ENCODE measurements at places on chromosomes 12 and 14.

- H3K36me3 ChIP-seq, result no peaks in the 10 kb centered on the region
- H3K27ac ChIP-seq, result no peak overlapping the region
- no peak overlapping the region for H3K4me3 ChIP-seq
- no peak for DNase-seq
- peaks cover 2% of the 10 kb centered on the region for H3K27me3 ChIP-seq
Measured at GRCh38 chr12:13835652-13836051, 145.8 kb downstream of the GRIN2B start.

GRCh38 chr14:94177806-94178205, 3.7 kb downstream of the PPP4R4 start:
- no peak overlapping the region for H3K4me3 ChIP-seq
- no peaks in the 10 kb centered on the region for H3K36me3 ChIP-seq
- H3K27me3 ChIP-seq, result peaks cover 20% of the 10 kb centered on the region
- DNase-seq, result no peak

DNA sequence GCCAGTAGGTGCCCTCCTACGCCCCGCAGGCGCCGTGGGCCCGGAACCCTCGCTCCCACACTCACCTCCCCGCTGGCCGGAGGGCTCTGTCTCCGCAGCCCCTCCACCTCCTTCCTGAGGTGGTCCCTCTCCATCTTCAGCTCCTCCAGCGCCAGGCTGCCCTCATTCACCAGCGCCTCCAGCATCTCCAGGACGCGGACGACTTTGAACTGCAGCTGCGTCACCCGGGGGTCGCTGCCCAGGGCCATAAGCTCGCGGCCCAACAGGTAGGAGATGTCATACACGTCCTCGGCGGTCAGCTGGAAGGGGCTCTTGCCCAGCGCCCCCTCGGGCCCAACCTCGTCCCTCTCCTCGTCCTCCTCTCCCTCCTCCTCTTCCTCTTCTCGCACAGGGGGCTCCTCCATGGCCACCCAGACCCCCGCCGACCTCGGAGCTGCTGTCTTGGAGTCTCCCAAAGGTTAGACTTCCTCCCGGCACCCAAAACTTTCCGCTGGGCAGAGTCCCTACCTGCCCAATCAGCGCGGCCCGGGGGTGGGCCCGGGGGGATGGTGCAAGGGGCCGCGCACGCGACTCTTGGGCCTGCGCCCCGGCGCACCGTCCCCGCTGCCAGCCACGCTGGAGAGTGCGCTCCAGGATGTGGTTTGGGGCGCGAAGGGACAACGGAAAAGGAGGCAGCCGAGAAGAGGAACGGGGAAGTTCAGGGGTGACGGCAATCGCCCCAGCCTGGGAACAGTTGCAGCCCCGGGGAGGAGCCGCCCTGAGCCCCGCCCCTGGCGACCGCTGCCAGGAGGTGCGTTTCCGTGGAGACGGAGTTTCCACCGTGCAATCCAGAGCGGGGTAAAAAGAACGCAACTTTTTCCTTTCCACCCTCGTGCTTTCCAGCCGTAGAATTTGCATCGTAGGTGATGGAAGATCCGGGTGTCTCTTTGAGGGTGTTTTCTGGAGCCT, at the start of gene RILPL2:
Gene RILPL2, minus strand, starts transcription at position 668 of the 948 bp plus-strand sequence. Its CDS starts 264 bp downstream, at position 404.
- peak within 1 kb of the TSS; percentile 94 for H3K27ac ChIP-seq
- peak within 1 kb of the TSS; percentile 69 for H3K4me3 ChIP-seq
- H3K27me3 ChIP-seq, result no peaks in the 10 kb centered on the region
- DNase-seq, result peak; percentile 95

DNA sequence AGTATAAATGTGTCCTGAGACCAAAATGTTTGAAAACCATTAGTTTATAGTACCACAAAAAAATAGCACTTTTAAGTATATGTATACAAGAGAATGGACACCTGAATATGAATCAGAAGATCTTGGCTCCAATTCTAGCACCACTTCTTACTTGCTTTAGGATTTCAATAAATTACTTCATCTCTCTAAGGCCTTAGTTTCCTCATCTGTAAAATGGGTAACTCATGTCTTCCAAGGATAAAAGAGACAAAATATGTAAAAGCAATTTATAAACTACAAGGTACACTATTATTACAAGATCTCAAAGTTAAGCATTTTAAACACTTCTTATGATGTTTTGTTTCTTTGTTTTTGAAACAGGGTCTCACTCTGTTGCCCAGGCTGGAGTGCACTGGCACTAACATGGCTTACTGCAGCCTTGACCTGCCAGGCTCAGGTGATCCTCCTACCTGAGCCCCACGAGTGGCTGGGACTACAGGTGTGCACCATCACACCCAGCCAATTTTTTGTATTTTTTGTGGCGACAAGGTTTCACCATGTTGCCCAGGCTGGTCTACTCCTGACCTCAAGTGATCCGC, 9.4 kb downstream of the DUSP16 start:
- no peak overlapping the region for H3K4me3 ChIP-seq
- no peaks in the 10 kb centered on the region for H3K27me3 ChIP-seq
- no peak overlapping the region for H3K27ac ChIP-seq
- no peaks in the 10 kb centered on the region for H3K36me3 ChIP-seq

- peaks cover 22% of the 10 kb centered on the region for H3K4me1 ChIP-seq
- peak; percentile 40 for DNase-seq
- H3K27me3 ChIP-seq, result peaks cover 2% of the 10 kb centered on the region
- no peaks in the 10 kb centered on the region for H3K36me3 ChIP-seq
- H3K4me3 ChIP-seq, result no peak overlapping the region
Measured at GRCh38 chr14:23577710-23578392, 739 bp downstream of the JPH4 start.

- no peaks in the 10 kb centered on the region for H3K4me1 ChIP-seq
- DNase-seq, result no peak
Measured at GRCh38 chr14:70742316-70742715, 67.0 kb downstream of the MAP3K9 start.

DNA sequence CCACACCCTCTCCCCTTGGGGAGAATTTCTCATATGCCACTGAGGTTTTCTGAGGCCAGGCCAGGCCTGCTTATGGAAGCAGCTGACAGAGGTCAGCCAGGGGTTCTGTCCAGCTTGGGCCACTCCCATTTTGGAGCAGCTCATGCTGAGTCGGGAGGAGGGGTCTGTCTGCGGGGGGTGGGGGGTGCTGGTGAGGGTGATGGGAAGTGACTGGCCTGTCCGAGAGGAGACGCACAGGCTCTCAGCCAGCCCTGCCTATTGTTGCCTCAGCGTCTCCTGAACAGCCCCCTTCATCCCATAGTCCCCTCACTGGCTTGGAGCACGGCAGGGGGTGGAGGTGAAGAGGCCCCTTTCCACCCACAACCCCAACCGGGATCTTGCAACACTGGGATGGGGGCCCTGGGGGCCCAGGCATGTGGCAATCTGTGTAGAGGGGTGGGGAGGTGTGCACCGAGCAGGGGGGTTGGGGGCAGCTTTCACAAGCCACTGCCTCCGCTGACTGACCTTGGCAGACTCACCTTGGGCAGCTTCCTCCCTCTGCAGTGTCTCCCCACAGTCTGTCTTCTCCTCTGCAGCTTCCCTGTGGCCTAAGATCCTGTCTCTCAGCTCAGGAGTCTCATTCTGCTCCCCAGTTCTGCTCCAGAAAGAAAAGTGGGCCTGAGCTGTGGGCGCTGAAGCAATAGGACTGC, 5.5 kb downstream of the CEBPE start:
- no peaks in the 10 kb centered on the region for H3K36me3 ChIP-seq
- H3K4me1 ChIP-seq, result peaks cover 15% of the 10 kb centered on the region
- H3K27me3 ChIP-seq, result no peaks in the 10 kb centered on the region
- no peak overlapping the region for H3K27ac ChIP-seq
- DNase-seq, result no peak

DNA sequence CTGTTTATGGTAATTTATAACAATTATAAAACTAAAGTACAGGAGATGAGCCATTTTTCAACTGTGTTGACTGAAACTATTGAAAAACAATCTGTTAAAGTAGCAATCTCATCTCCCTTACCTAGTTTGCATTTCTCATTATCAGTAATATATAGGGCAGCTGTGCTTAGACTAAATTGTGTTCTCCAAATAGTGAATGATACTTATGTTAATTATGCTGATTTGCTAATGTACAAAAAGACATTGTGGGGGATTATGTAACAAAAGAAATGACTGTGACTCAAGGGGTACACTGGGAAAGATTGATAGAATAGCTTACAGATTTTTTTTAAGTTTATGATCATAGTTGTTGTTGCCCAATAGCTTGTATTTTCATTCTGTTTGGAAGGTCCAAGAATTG, 207.7 kb downstream of the FUT8 start:
- no peaks in the 10 kb centered on the region for H3K36me3 ChIP-seq
- no peaks in the 10 kb centered on the region for H3K27me3 ChIP-seq
- H3K4me3 ChIP-seq, result no peak overlapping the region
- DNase-seq, result no peak
- H3K4me1 ChIP-seq, result no peaks in the 10 kb centered on the region
- no peak overlapping the region for H3K27ac ChIP-seq

GRCh38 chr12:69173368-69173767, 66.0 kb upstream of the CPSF6 start:
- no peak overlapping the region for H3K4me3 ChIP-seq
- H3K27me3 ChIP-seq, result no peaks in the 10 kb centered on the region
- H3K4me1 ChIP-seq, result no peaks in the 10 kb centered on the region
- DNase-seq, result no peak
- no peaks in the 10 kb centered on the region for H3K36me3 ChIP-seq

- H3K4me1 ChIP-seq, result peaks cover 52% of the 10 kb centered on the region
- H3K36me3 ChIP-seq, result peaks cover 5% of the 10 kb centered on the region
- no peaks in the 10 kb centered on the region for H3K27me3 ChIP-seq
- no peak overlapping the region for H3K4me3 ChIP-seq
Measured at GRCh38 chr14:100076133-100076532, 10.9 kb downstream of the EVL start.

GRCh38 chr14:83556746-83557453, 1973.0 kb upstream of the FLRT2 start:
- H3K27me3 ChIP-seq, result no peaks in the 10 kb centered on the region
- no peak overlapping the region for H3K27ac ChIP-seq
- no peak overlapping the region for H3K4me3 ChIP-seq

DNA sequence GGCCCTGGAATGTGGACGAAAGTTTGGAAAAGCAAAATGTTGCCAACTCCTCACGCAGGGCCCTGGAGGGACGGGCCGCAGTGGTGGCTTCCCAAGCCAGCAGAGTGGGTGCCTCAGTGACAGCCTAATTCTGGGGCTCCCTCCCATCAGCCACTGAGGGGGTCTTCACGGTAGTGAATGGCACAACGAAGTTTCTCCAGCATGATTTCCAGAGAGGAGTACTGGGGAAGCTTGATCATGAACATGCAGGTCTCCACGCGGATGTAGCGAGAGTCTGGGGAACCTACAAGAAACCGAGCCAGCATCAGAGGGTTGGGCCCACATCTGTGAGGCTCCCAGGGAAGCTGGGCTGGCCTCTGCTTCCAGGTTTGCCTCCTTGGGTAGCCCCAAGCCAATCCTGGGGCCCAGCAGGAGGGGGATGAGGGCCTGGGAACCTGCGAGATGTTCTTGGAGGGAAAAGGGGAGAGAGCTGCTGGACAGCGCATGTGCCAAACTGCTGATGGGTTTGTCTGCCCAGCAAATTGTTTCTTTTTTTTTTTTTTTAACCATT, 37.0 kb downstream of the TRAFD1 start:
- no peak for DNase-seq
- peaks cover 70% of the 10 kb centered on the region for H3K36me3 ChIP-seq
- no peaks in the 10 kb centered on the region for H3K4me1 ChIP-seq

DNA sequence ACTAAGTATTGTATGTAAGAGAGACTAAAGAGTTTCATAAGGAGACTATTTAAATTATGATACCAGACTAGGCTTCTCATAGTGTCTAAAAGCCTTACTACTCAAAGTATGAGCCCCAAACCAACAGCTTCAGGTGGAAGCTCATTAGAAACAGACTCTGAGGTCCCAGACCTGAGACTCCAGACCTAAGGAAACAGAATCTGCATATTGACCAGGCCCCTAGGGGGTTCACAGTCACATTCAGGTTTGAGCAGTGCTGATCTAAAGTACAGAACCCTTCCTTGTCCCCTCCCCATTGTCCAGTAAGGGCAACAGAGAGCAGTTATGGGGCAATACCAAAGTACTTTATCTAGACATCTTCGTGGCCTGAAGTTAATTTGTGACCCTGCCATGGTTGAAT, 87.7 kb downstream of the SSPN start:
- no peaks in the 10 kb centered on the region for H3K36me3 ChIP-seq
- no peak overlapping the region for H3K27ac ChIP-seq
- DNase-seq, result no peak
- no peaks in the 10 kb centered on the region for H3K4me1 ChIP-seq
- H3K4me3 ChIP-seq, result no peak overlapping the region

- H3K4me3 ChIP-seq, result no peak overlapping the region
- no peak overlapping the region for H3K27ac ChIP-seq
- DNase-seq, result no peak
- no peaks in the 10 kb centered on the region for H3K4me1 ChIP-seq
- no peaks in the 10 kb centered on the region for H3K27me3 ChIP-seq
Measured at GRCh38 chr12:131721548-131721947, 10.7 kb downstream of the SFSWAP start.
